H7 (cell line): ENCODE measurements at places on chromosomes 16 and 17. TPM values are rescaled to one million over a fixed set of nuclear protein-coding genes. Genes with fewer than 3 reads are reported as not detected.

The HOXB7 gene
- total RNA-seq = 0.45 TPM in 1 of 2 replicates, not detected in the other

The GRAPL gene
- not detected in 2 replicates for total RNA-seq

The SLC6A2 gene
- total RNA-seq = 0.18 and 0.21 TPM in 2 replicates

The C1QL1 gene
- total RNA-seq = 12.7 and 17.3 TPM in 2 replicates

The PSME3IP1 gene
- total RNA-seq = 60.9 and 63.3 TPM in 2 replicates

The DGKE gene
- total RNA-seq = 2.0 and 3.6 TPM in 2 replicates

The SGCA gene
- total RNA-seq = 0.52 and 1.1 TPM in 2 replicates

The FMNL1 gene
- 1.7 and 2.4 TPM in 2 replicates for total RNA-seq

The KRT34 gene
- not detected in 2 replicates for total RNA-seq

The AARSD1 gene
- total RNA-seq = 28.7 and 34.2 TPM in 2 replicates

The PHLPP2 gene
- 5.3 and 7.3 TPM in 2 replicates for total RNA-seq

The CEP295NL gene
- total RNA-seq = 0.07 TPM in 1 of 2 replicates, not detected in the other

The LITAFD gene
- not detected in 2 replicates for total RNA-seq

The PRR35 gene
- total RNA-seq = 0.28 and 0.85 TPM in 2 replicates

The ABI3 gene
- 1.9 and 2.7 TPM in 2 replicates for total RNA-seq

The FBXO39 gene
- total RNA-seq = not detected in 2 replicates

The TBX2 gene
- not detected in 2 replicates for total RNA-seq

The PRAC1 gene
- total RNA-seq = 156 and 173 TPM in 2 replicates

The ARL2BP gene
- 27.7 and 28.3 TPM in 2 replicates for total RNA-seq

The VMO1 gene
- not detected in 2 replicates for total RNA-seq

The PABPN1L gene
- total RNA-seq = not detected in 2 replicates

The ZFP1 gene
- 6.1 and 9.7 TPM in 2 replicates for total RNA-seq

The SBK1 gene
- total RNA-seq = 23.6 and 26.0 TPM in 2 replicates

The FZD2 gene
- 21.1 and 28.3 TPM in 2 replicates for total RNA-seq

The SMIM36 gene
- not detected in 2 replicates for total RNA-seq

The RDM1 gene
- 7.0 and 11.9 TPM in 2 replicates for total RNA-seq

The MYCBPAP gene
- 0.62 and 3.2 TPM in 2 replicates for total RNA-seq

The MYH2 gene
- total RNA-seq = 0.17 and 0.26 TPM in 2 replicates

The TP53TG3C gene
- total RNA-seq = not detected in 2 replicates

The GSG1L gene
- total RNA-seq = 0.85 TPM in 1 of 2 replicates, not detected in the other
